ENCODE measurements at places on chromosomes 11 and 22.

GRCh38 chr11:18780329-18780728 lies 11.3 kb downstream of the PTPN5 start:
- DNase-seq = no peak

DNA sequence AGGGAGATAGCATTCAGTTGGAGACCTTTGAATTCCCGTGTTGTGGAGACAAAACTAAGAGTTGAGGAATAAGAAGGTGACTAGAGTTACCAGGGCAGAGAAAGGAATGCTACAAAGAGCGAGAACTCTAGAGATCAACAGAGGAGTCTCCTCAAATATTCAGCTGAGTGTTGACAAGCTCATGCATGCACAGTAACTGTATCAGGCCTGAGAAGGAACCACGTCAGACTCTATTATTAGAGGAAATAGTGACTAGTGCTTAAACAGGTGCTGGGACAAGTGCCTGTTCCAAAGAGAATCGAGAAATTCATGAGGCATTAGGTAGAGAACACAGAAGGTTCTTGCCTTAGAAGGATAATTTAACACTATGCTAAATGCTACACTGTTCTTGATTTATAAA lies 333.8 kb upstream of the CHORDC1 start:
- DNase-seq = no peak

DNA sequence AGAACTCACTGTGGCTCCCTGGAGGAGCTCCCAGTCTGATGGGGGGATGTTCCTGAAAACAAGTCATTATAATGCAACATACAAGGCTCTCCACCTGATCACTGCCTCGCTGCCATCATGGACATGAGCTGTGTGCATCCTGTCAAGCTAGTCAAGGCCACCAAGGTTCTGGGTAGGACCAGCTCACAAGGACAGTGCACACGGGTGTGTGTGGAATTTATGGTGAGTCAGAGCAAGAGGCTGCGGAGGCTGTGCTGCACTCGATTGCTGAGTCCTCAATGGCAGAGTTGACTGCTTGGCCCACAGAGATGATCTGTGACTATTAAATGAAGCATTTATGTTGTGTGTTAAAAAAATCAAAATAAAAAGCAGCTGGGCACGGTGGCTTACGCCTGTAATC lies 96.6 kb downstream of the SEZ6L start:
- no peak for DNase-seq

DNA sequence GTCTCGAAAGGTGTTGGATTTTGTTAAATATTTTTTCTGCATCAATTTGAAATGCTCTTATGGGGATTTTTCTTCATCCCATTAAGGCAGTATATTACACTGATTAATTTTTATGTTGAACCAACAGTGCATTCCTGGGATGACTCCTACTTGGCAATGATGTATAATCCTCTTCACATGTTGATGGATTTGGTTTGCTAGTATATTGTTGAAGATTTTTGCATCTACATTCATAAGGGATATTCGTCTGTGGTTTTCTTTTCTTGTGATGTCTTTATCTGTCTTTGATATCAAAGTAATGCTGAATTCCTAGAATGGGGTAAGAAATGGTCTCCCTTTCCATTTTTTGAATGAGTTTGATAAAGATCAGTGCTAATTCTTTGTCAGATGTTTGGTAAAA lies 18.7 kb upstream of the SLC35C1 start:
- no peak for DNase-seq

GRCh38 chr22:19815823-19816290 lies 38.8 kb downstream of the GNB1L start:
- DNase-seq = no peak

GRCh38 chr11:43931717-43932039 lies 10.8 kb upstream of the C11orf96 start:
- no peak for DNase-seq

DNA sequence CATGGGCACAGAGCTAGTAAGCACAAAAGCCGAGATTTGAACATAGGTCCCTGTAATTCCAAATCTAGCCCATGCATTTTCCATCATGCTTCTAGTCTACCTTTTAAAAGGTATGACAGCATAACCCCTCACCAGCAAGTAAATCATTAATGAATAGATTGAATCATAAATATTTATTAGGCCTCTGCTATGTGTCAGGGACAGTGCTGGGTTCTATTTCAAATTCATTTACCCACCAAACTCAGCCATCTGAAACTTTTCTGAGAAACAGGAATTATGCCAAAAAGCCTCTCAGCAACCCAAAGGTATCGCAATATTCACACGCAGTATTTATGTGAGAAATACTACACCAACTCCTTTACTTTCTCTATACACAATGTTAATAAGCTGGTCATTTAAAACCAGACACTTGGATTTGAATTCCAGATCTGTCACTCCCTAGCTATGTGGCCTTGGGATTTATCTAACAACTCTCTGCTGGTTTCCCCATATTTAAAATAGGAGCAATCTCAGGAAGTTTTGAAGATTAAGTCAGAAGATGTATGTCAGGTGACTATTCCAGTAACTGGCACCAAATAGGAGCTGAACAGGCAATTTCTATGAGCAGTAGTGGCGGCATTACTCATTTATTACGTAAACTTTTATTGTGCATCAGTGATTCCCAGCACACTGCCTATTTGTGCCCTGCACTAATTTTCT lies 191.4 kb downstream of the TENM4 start:
- no peak for DNase-seq

DNA sequence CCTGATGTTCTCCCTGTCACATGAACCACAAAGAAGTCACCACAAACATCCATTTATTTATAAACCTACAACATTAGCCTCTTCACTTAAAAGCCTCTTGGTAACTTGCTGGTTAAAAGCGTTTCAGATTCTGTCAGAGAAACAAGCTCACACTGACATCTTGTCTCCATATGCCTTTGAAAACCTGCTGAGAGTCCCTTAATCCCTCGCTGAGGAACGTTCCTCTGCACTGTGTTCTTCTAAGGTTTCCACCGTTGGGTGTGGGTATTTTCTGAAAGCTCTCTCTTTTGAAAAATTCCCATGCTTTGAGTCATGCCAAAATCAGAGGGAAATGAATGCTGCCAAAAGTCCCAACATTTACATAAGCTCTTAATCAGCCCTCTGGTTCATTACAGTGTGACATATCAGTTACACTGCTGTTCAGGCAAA lies 149.8 kb downstream of the CCDC34 start:
- no peak for DNase-seq
